ENCODE measurements at places on chromosomes 6 and 20.

GRCh38 chr6:90559931-90560330 is 26.9 kb downstream of the MAP3K7 start:
- no peak for DNase-seq

DNA sequence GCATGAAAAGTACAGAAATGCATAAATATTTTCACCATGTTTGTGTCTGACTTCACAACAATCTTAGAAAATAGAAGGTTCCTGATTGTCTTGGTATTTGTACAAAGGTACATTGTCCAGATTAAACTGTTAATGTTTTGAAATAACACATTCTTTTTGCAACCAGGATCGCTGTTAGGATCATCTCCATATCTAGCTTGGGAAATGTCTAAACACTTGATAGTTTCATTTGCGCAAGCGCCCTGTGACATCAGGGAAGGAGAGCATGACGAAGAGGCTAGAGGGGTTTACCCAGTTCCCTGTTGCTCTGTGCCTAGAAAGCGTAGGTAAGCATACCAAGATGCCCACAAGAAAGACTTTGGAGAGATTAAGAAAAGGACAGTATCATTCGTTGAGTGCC is 19.4 kb downstream of the ALDH8A1 start:
- no peak for DNase-seq

DNA sequence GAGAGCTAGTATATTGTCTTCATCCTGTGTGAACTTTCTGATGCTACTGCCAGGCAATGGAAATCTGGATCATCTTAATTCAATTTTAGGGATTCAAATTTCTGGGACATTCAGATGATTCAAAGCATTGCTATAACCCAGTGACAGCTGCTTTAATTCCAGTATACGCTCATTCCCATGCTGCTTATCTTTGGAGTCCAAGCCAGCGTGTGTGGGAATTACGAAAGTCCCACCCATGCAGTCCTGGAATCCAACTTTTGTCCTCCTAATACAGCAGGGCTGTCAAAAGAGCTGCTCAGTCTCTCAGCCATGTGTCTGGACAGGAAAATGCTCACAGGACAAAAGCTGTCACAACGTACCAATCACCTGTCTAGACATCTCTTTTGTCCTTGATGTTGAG is 219.8 kb downstream of the LAMA2 start:
- DNase-seq = no peak

DNA sequence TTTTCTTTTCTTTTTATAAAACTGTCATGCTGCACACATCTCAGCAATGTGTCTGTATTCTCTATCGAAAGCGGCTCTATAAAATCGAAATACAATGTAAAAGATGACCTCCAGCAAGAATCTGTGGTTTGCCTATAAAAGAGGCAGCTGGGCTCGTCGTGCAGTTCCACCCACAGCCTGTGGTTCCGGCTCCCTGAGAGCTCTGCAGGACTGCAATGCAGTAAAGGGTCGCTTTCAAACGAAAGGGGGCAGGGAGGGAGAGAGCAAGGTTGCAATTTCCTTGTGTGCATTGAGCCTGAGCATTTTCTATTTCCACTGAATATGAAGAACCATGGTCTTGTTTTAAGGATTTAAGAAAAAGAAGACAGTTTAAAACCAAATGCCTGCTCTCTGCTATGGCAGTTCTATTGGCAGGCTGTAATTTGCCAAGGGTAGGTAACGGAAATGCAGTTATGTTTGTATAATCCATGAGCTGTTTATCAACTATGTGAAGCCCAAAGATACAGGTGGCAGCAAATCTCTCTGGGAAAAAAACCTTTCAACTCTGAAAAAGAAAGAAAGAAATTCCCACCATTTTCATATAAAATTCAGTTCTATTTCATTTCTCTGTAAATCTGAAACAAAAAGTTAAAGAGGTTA is 236.5 kb downstream of the HACE1 start:
- DNase-seq = no peak

- DNase-seq = no peak
Measured at GRCh38 chr6:5979650-5980420, 26.9 kb downstream of the NRN1 start.

DNA sequence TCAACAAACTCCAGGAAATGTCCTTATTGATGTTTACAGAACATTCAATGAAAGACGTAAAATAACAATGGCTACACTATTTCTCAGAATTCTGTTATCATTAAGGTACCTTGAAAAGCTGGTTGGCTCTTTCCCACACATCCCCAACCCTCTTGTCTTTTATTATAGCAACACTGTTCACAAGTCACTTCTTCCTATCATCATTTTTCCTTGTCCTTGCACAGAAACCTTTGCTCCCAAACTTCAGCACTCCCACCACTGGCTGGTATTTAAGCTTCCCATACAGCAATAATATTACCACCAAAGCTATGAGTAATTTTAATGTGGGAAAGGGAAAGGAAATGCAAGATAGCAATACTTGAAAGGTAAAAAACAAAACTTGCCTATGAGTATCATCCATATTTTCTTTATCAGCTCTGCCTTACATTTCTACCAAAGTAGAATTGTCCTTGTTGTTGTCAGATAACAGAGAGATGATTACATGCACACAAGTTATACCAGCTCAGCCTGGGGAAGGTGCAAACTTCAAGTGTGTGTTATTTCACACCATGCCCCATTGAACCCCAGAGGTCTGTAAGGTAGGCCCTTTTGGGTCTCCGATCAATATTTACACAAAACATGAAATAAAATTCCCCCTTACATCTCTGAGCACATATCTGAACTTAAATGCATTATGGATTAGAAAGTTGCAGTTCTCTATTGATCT is 32.2 kb downstream of the ARHGAP18 start:
- DNase-seq = no peak

DNA sequence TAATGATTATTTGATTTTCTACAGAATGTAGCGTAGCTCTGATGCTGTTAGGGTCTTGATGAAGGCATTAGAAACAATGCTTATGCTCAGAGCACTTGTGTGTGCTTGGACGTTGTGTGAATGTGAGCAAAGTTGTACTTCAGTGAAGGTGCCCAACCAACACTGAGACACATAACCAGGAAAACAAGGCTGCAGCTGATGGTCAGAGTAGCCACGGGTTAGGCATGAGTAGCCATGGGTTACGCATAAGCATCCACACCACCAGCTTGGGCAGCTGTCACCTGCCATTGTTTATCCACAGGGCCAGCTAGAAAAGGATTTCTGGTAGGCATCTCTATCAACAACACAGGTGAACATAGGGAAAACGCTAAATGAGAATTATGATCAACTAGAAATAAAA is 326.6 kb downstream of the NRN1 start:
- no peak for DNase-seq

GRCh38 chr6:33950891-33951889 is 147.4 kb upstream of the MLN start:
- no peak for DNase-seq

GRCh38 chr6:93419304-93420162 is at the start of gene EPHA7:
EPHA7 (minus strand) TSS chr6:93419559; CDS start chr6:93419341, 218 bp downstream.
- no peak for DNase-seq

GRCh38 chr20:45976086-45976485 is 4.1 kb upstream of the ZNF335 start:
- no peak for DNase-seq

DNA sequence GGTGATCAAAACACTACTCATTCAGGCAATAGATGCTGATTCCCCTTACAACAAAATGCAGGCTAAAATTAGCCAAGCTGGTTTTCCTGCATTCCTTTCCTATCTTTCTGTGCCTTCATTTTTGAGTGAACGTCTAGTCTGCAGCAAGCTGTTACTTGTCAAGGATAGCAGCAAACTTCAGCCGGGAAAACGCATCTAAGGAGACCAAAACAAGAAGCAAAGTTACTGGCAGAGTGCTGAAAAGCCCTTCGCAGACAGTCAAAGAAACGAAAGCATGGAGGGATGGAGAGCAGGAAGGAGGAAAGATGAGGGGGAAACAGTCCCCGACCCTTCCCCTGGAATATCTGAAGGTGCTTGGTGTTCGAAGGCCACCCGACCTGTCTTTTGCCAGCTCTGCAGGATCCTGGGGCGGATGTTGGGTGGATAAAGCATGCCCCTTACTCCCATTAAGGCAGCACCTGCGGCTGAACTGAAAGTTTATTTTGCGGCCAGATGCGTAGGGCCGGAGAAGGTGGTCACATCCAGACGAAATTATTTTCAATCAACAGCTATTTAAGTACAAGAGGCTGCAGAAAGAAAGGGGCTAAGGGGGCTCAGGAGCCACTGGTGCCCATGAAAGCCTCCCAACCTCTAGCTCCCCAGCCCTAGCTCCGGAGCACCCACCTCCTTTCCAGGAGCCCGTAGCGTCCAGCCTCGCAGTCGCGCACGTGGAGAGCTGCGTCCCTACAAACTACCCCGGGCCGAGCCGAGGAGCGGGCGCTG is 538 bp downstream of the FERMT1 start:
- DNase-seq = no peak

- no peak for DNase-seq
Measured at GRCh38 chr6:148608199-148608951, 138.5 kb upstream of the UST start.

DNA sequence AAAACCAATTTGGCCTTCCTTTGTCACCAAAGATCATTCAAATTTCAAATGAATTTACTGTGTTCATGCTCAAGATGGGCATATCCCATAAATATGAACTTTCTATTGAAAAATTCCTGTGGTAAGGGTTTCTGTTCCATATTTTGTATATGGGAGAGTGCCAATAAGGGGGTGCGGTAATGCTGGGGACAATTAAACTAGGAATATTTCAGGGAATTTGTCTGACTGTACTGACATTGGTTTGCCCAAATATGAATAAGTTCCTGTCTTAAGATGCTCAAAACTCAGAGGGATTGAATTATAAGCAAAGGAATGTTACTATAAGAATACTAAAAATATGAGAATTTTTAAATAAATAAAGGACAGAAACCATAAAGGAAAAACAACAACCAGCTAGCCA is 553.0 kb upstream of the MARCKS start:
- DNase-seq = no peak

GRCh38 chr6:63584125-63584514 is 11.8 kb downstream of the LOC128125822 start:
- no peak for DNase-seq

All from epithelial cell of proximal tubule (primary cell).